PC-3 (cell line): ENCODE measurements at places on chromosomes 1 and 21. TPM values are rescaled to one million over a fixed set of nuclear protein-coding genes. Genes with fewer than 3 reads are reported as not detected.
A peak's percentile ranks its signal among the peaks of the same experiment; 100 is the strongest.

DNA sequence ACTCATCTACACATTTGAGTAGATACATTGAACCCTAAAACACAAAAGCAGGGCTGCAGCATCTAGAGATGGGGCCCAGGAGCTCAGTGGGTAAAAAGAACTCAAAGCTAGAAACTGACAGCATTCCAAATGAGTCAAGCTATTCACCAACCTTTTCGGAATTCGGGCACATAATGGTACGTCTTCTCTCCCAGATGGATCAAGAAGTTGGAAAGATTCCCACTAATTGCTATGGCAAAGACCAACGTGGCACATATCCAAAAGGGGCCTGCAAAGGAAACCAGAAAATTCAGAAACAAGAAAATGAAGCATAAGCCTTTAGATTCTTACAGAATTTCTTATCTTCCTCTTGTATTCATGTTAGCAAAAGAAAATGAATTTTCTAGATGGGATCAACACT lies 18.4 kb downstream of the YIPF1 start:
- DNase-seq: no peak

PRAMEF26 gene
- total RNA-seq: not detected in 2 replicates

DNA sequence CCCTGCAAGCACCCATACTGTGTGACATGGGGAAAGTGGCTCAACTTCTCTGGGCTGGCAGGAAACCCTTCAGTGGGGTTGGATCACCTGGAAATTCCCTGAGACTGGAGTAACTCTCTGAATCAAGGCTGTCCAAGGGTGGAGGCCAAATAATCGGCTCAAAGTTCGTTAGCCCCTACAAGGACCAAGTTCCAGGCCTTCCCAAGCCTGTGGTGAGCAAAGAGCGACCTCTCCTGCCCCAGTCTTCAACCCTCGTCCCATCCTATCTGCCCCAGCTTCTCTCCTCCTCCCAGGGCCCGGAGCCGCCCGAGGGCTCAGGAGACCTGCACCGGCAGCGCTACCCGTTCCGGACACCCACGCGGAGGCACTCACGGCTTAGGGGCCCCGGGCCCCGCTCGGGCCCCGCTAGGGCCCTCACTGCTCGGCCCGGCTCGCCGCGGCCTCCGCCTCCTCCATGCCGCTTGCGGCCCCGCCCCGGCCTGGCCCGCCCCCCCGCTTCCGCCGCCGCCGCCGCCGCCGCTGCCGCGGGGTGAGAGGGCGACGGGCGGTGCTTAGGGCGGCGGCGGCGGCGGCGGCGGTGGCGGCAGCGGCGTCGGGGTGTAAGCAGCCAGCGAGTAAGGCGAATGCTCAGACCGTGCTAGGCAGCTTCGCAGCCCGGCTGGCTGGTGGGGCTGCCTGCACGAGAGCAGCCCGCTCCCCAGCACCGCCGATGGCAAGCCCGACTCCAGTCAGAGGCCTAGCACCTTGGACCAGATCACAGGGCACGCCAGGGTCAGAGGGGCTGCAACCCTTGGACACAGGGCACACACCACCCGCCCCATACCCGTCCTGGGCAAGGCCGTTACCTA lies at the start of gene POMGNT1:
Gene POMGNT1 (minus strand): TSS at position 471 of the 848 bp plus-strand sequence. CDS start 613 bp downstream, outside the sequence.
- DNase-seq: peak; percentile 65

DNA sequence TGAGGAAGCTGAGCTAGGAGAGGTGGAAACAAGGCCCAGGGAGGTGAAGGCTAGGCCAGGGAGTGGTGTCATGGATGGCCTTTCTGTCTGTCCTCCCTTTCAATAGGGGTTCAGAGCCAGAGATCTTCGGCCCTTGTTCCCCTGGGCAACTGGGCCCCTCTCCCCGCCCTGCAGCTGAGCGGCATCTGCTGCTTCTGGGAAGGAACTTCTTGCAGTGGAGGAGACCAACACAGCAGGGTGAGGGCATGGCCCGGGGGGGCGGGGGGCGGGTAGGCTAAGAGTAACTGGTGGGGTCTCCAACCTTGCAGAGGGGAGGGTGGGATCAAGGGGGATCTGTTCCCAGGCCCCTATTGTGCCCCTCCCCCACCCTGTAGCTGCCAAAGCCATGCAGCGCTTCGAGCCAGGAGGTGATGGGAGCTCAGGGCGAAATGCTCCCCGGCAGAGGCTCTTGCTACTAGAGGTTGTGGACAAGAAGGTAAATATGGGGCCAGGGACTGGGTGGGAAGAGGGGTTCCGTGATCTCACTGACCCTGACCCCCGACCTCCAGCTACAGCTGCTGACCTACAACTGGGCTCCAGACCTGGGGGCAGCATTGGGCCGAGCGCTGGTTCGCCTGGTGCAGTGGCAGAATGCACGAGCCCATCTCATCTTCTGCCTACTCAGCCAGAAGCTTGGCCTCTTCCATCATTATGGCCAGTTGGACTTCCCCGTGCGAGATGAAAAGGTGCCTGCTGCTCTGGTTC lies 11.7 kb downstream of the HYI start:
- DNase-seq: no peak
